ENCODE measurements at places on chromosomes 4 and X.

GRCh38 chrX:15822922-15823321 is 31.7 kb downstream of the AP1S2 start:
- DNase-seq = no peak

GRCh38 chrX:115547448-115547847 is 13.5 kb upstream of the PLS3 start:
- no peak for DNase-seq

- no peak for DNase-seq
These were observed 284.0 kb upstream of the FRG1 start for GRCh38 chr4:189656641-189657040.

DNA sequence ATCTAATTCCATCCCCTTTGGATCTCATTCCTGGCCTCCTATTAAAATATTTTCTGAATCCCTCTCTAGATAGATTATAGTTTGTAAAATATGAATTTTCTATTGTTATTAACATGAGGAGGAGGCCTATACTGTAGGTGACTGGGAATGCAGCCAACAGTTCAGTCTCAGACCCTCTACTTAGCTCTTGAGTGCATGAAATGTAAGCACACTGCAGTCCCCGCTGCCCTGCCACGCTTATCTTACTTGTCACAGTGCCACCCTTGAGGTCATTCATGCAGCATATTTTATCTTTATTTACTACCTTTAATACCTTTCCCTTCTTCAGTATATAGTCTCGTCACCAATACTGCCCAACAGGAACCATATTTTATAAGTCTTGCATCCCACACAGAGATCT is 151.0 kb downstream of the CAMK2D start:
- no peak for DNase-seq

- no peak for DNase-seq
These were observed 8.3 kb downstream of the PRRG1 start for GRCh38 chrX:37357436-37357835.

DNA sequence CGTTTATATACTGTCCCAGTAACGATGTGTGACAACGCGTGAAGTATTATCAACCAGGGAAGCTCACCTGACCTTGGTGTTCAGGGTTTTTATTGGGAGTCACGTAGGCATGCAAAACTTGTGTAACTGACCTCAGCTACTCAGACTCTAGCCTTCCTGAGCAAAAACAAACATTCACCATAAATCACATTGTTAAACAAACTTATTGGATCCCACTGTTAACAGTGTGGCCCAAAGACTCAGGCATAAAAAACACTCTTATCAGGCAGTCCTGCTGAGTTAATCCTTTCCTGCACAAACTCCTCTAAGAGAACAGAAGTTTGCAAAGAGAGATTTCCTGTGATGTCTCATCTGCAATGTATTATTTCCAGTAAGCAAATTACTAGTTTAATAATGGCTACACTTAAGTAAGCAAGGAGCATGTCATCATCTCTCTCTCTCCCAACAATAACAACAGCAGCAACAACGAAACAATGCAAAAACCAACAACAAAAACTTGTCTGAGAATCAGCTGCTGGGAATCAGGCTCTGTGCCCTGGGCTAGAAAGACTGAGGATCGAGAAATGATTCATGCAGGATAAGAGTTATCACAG is 12.0 kb downstream of the GAGE1 start:
- no peak for DNase-seq

- peak; percentile 62 for DNase-seq
These were observed 4.9 kb downstream of the CDKN2AIP start for GRCh38 chr4:183449193-183449882.

GRCh38 chr4:165709516-165709915 is 163.5 kb upstream of the TLL1 start:
- no peak for DNase-seq

- no peak for DNase-seq
These were observed 69.0 kb downstream of the ASB9 start for GRCh38 chrX:15200871-15201270.

DNA sequence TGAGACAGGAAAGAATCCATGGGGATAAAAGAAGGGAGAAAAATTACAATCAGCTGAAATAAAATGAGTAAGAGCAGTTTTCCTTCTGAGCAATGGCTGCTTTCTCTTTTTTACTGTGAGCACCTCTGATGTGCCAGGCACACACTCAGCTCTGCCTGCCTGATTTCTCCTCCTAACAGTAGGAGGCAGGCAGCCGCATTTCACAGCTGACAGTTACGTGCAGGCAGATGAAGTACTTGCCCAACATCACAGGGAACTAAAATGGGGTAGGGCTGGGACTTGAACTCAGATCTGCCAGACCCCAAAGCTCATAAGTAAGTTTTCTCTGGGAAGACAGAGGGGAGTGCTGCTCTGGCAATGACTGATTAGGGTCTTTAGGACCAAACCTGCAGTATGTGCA is 54.6 kb downstream of the C4orf50 start:
- DNase-seq = no peak

GRCh38 chr4:186942758-186943377 is 219.2 kb upstream of the FAT1 start:
- no peak for DNase-seq

DNA sequence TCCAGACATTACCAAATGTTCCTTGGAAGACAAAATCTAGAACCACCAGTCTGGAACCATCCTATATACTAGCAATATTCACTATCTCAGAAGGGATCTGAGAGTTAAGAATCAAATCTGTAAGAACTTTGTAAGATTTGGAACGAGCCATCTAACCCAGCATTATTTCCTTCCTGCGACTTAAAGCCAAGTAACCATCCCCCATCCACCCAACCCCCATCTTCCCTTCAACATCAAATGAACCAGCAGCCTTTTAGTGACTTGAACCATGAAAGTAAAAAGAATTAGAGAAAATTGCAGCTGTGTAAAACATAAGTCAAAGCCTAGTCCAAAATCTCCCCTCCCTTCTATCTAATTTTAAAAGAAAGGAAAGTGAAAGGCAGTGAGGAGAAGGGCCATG is 15.6 kb downstream of the RBM47 start:
- DNase-seq = no peak

GRCh38 chr4:105784761-105785160 is 76.2 kb downstream of the GSTCD start:
- DNase-seq = no peak

- DNase-seq = no peak
These were observed 17.0 kb downstream of the DYNLT3 start for GRCh38 chrX:37830371-37830770.

- no peak for DNase-seq
These were observed 183.3 kb upstream of the INTU start for GRCh38 chr4:127449449-127449848.

GRCh38 chr4:54793856-54794422 is 136.2 kb downstream of the KIT start:
- DNase-seq = no peak

DNA sequence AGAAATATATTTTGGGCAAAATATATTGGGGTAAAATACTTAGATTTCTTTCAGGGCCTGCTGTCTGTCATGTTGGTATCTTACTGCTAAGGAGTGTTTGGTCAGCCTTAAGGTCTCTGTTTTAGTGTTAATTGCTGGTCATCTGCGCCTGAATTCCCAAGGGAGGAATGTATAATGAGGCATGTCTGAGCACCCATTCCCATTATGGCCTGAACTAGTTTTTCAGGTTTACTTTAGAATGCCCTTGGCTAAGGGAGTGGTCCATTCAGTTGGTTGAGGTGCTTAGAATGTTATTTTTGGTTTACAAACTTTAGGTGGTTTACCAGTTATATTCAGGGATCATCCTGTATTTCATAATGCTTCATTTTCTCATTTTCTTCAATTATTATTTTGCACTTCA is 125.9 kb downstream of the CFAP299 start:
- no peak for DNase-seq

- no peak for DNase-seq
These were observed 73.8 kb upstream of the PHOX2B start for GRCh38 chr4:41822325-41822724.

DNA sequence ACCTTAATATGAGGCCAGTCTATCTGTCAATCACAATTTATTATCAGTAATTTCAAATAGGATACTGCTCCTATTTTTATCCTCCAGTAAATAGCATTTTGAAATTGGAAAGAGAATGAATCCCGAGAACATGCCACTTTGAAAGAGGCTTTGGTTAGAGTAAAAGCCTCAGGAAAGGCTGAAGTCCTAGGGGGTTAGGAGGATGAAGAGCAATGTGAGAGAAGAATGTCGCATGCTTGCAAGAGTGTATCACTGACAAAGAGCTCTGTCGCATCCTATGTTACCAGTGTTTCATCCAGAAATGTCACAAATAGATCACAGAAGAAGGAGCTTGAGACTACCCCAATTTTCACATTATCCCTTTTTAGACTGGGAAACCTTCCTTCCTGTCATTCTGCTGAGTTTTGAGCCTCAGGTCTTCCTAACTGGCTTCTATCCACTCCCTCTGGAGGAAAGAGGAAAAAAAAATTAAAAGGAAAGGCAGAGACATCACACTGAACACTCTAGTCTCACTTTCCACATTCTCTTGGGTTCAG is 39.8 kb downstream of the GPM6A start:
- no peak for DNase-seq

DNA sequence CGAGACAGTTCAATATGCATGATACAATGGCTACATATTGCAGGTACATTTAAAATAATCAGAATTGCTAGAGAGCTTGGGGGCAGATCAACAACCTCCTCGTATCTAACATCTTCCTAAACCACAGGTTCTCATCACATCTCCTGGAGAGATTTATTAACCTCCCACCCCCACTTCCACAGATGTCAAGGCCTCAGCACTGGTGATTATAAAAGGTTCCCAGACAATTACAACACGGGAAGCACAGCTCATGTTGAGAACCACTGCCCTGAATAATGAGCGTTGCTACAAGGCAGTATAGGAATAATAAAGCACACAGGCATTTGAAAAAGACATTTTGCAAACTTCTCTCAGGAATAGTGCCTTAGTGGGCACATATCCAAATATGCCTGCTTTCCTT is 42.8 kb downstream of the ELOVL6 start:
- no peak for DNase-seq

DNA sequence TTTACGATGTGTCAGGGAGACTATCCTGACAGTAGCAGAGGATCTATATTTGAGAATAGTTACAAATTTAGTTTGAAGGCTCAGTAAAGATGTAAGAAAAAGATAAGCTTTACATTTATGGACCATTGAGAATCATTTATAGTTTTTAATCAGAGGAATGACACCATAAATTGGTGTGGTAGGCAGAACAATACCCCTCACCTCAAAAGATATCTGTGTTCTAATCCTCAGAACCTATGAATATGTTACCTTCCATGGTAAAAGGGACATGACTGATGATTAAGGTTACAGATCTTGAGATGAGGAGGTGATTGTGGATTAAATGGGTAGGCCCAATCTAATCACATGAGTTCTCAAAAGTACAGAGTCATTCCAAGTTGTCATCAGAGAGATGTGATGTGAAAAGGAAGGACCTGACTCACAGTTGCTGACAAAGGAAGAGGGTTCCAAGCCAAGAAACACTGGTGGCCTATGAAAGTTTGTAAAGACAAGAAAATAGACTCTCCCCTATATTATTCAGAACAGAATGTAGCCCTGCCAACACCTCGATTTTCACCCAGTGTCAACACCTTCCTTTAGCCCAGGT is 27.0 kb downstream of the EREG start:
- DNase-seq = no peak

DNA sequence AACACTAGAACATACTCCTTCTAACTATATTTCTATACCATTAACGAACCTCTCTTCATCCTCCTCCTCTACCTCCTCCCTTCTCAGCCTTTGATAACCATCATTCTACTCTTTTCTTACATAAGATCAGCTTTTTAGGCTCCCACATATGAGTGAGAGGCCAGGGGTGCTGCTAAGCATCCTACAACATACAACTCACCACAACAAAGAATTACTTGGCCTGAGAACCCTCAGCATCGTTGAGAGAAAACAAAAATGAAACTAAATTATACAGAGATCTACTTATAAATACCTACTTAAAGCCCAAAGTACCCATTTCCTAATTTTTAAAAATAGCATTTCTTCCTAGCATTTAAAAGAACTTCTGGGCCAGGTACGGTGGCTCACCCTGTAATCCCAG is 77.7 kb downstream of the CC2D2A start:
- no peak for DNase-seq

GRCh38 chrX:48957827-48958634 is 624 bp upstream of the OTUD5 start:
- peak; percentile 95 for DNase-seq

DNA sequence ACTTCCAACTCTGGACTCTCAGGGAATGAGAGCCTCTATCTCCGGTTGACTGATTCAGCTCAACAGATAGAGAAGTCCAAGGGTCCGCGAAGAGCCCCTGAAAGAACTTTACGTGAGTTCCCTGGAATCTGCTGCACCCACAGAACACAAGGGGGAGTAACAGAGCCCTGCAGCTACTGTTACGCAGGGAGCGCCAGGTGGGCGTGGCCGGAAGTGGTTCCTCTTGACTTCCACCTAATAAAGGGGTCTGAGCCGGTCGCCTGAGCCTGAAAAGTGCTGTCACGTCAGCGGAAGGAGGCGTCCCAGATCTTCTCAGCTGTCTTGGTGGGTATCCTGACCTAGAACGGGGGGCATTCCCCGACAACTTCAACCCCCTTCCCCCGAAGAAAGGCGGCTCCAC is at the start of gene MAGEB6:
Gene MAGEB6 (plus strand): TSS at position 237 of the 400 bp plus-strand sequence. CDS start 1,407 bp downstream, outside the sequence.
- no peak for DNase-seq

DNA sequence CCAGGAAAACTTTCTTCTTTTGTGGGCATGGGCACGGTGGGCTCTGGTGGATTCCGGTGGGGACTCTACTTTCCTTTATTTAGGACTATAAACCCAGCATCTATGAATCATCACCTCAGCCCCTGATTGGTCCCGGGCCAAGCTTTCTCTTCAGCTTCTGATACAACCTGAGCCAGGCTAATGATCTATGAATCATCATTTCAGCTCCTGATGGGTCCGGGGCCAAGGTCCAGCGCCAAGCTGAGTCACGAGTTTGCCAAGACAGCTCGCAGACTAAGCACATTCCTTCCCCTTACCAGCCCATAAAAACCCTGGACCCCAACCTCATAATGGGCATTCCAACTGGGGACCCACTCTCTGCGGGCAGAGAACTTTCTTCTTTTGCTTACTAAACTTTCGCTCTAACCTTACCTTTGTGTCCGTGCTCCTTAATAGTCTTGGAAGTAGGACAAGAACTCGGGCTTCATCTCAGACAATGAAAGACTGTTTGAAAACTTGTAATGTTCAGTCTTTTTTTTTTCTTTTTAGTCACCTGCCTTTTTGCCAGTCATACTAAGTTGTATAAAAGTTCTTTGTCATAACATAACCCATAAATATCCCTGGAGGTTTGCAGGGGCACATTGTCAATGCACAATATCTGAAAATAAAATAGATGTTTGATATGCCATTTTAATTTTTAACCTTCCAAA is 904.9 kb upstream of the EPHA5 start:
- DNase-seq = peak; percentile 73

DNA sequence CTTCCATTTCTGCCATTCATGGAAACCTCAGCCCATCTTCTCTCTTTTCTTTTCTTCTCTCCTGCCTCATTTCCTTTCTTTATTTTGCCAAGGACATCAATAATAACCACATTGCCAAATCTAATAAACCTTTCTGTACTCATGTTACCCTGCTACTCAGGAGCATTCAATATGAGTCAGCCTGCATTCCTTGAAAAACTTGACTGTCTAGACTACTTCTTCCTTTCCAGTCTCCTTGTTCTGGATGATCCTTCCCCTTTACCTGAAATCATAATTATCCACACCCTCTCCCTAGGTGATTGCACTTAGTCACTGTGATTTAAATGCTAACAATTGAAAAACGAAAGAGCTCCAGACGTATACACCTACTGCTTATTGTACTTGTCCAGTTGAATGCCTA is 253.2 kb upstream of the CENPE start:
- peak; percentile 6 for DNase-seq
